Spinal cord (tissue), 10 donors: ENCODE measurements at places on chromosomes 5 and 9. TPM values are rescaled to one million over a fixed set of nuclear protein-coding genes. Genes with fewer than 3 reads are reported as not detected.

GRCh38 chr9:134617836-134618162 is 23.8 kb upstream of the COL5A1 start:
- no peak overlapping the region for H3K4me3 ChIP-seq
- DNase-seq: no peak
- peaks cover 2% of the 10 kb centered on the region for H3K36me3 ChIP-seq
- H3K27me3 ChIP-seq: no peaks in the 10 kb centered on the region

DNA sequence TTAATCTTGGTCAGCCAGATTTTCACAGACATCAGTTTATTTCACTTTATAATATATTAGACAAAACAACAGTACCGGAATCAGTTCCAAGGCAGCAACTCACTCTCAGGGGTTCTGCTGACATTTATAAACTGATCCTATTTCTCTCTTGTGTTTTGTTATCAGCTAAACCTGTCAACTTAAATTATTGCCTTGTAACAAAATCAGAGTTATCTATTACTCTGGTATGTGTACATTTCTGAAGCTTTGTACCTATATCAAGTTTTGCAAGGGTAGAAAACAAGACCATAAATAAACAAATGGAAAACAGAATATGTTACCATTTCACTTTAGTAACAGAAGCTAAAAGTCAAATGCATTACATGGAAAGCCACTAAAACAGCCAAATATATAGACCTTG is 122.1 kb downstream of the SIL1 start:
- no peaks in the 10 kb centered on the region for H3K27me3 ChIP-seq
- no peak for DNase-seq
- no peak overlapping the region for H3K4me3 ChIP-seq
- no peak overlapping the region for H3K27ac ChIP-seq
- no peaks in the 10 kb centered on the region for H3K36me3 ChIP-seq

The C9 gene
- 0.08 TPM for polyA plus RNA-seq

GRCh38 chr9:38026021-38026809 is 42.8 kb downstream of the SHB start:
- H3K4me3 ChIP-seq: no peak overlapping the region
- H3K27me3 ChIP-seq: no peaks in the 10 kb centered on the region
- no peak for DNase-seq
- peaks cover 69% of the 10 kb centered on the region for H3K4me1 ChIP-seq
